Endodermal cell (in vitro differentiated cells): ENCODE measurements at places on chromosomes 2 and 18. TPM values are rescaled to one million over a fixed set of nuclear protein-coding genes. Genes with fewer than 3 reads are reported as not detected.

DNA sequence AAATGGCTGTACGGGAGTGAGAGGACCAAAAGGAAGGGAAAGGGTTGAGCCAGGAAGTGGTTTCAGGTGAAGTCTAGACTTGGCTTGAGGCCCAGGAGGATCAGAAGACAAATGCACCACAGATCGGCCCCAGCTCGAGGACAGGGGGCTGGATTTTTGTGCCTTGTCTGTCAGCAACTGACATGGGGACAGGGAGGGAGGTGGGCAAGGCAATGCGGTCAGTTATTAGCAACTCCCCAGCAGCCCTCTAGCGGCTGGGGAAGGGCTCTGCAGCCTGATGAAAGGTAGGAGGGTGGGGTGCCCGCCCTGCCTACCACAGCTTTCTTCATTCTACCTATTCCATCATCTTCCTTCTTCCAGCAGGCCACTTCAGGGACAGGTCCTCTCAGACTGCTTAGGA, 50.0 kb downstream of the CPO start:
- no peaks in the 10 kb centered on the region for H3K4me1 ChIP-seq
- H3K4me3 ChIP-seq: no peak overlapping the region
- H3K36me3 ChIP-seq: no peaks in the 10 kb centered on the region
- no peaks in the 10 kb centered on the region for H3K27me3 ChIP-seq
- DNase-seq: peak; percentile 83

DNA sequence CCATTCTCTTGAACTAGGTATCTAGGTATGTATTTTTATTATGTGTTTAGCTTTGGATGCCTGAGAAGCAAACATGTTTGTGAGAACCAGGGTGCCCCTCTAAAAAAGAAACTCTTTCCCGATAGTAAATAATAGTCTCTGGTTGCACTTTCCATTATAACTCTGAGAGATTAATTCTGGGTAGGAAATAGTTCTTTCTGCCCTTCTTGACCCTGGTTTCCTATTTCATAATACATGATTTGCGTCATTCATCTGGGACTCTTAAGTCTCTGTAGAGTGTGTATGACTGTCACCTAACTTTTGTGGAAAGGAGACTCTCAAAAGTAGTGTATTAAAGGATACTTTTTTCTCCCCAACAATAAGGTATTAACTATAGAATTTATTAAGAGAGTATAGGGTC, 31.5 kb downstream of the ACSL3 start:
- H3K4me1 ChIP-seq: no peaks in the 10 kb centered on the region
- no peaks in the 10 kb centered on the region for H3K36me3 ChIP-seq
- H3K27me3 ChIP-seq: no peaks in the 10 kb centered on the region
- no peak overlapping the region for H3K4me3 ChIP-seq

GRCh38 chr2:118061135-118061955, 26.9 kb upstream of the INSIG2 start:
- H3K27me3 ChIP-seq: no peaks in the 10 kb centered on the region
- no peaks in the 10 kb centered on the region for H3K36me3 ChIP-seq
- DNase-seq: peak; percentile 66

- H3K36me3 ChIP-seq: no peaks in the 10 kb centered on the region
- no peak overlapping the region for H3K4me3 ChIP-seq
- H3K4me1 ChIP-seq: no peaks in the 10 kb centered on the region
- no peak for DNase-seq
- H3K27me3 ChIP-seq: no peaks in the 10 kb centered on the region
These were observed 284.6 kb downstream of the MYT1L start for GRCh38 chr2:2046497-2046896.

GRCh38 chr2:904246-905024, 46.2 kb upstream of the SNTG2 start:
- H3K4me3 ChIP-seq: no peak overlapping the region
- H3K4me1 ChIP-seq: no peaks in the 10 kb centered on the region
- peak; percentile 84 for DNase-seq
- no peaks in the 10 kb centered on the region for H3K27me3 ChIP-seq
- no peak overlapping the region for H3K27ac ChIP-seq

- peaks cover 4% of the 10 kb centered on the region for H3K36me3 ChIP-seq
- H3K27me3 ChIP-seq: no peaks in the 10 kb centered on the region
- no peak overlapping the region for H3K4me3 ChIP-seq
These were observed 39.7 kb downstream of the PDIA6 start for GRCh38 chr2:10772868-10773215.

- H3K27ac ChIP-seq: no peak overlapping the region
- H3K36me3 ChIP-seq: no peaks in the 10 kb centered on the region
These were observed 129.4 kb downstream of the TNS1 start for GRCh38 chr2:217873371-217873770.

DNA sequence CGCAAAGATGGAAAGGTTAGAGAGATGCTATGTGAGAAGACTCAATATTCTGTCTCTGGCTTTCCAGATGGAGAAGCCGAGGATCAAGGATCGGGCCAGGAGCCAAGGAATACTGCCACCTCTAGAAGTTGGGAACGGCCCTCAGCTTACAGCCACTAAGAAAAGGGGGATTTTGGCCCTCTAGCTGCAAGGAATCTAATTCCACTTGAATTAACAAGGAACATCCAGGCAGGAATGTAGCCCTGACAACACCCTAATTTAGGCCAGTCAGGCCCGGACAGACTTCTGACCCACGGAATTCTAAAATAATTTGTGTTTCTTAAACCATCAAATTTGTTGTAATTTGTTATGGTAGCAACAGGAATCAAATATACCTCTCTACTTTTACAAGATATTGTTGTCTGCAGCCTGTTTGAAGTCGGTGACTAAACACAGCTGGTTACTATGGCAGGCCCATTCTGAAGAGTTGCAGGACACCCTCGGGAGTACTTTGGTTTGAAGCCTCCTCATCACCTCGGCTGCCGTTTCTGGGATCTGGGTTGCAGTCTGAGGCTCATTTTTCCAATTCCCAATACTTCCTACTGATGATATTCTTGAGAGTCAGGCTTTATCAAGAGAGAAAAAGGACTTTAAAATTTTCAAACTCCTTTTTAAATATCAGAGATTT, 1131.2 kb downstream of the TSN start:
- H3K27me3 ChIP-seq: no peaks in the 10 kb centered on the region
- H3K4me1 ChIP-seq: no peaks in the 10 kb centered on the region
- H3K27ac ChIP-seq: no peak overlapping the region
- no peaks in the 10 kb centered on the region for H3K36me3 ChIP-seq

- H3K27me3 ChIP-seq: no peaks in the 10 kb centered on the region
- H3K36me3 ChIP-seq: no peaks in the 10 kb centered on the region
- no peaks in the 10 kb centered on the region for H3K4me1 ChIP-seq
- peak; percentile 83 for DNase-seq
These were observed 70.4 kb upstream of the CYP1B1 start for GRCh38 chr2:38146275-38146906.

The SLC4A5 gene
- 2.4 and 3.7 TPM in 2 replicates for total RNA-seq

The ABHD3 gene
- total RNA-seq: 10.4 to 18.3 TPM (median 14.2 TPM) in 3 replicates

The COLEC11 gene
- total RNA-seq: 0.96 to 1.9 TPM (median 1.1 TPM) in 3 replicates

The UGT1A3 gene
- total RNA-seq: not detected in 2 replicates
